ENCODE measurements at places on chromosomes 6 and 20.

DNA sequence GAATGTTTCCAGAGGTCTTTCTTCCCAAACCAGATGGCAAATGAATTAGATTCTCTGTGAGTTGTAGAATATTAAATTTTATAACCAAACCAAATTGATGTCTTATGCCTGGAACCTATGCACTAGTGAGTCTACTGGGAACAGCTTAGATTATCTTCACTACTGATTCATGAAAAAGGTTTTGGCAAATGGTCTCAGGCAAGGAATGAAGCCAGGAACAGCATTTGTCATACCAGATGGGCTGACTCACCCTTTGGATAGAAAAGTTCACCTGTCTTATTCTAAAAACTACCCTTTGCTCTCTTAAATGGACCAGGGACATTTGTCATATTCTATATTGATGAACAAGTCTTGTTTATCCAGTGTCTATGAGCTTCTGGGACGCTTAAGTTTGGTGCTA is 135.4 kb upstream of the ECI2 start:
- no peak for DNase-seq

DNA sequence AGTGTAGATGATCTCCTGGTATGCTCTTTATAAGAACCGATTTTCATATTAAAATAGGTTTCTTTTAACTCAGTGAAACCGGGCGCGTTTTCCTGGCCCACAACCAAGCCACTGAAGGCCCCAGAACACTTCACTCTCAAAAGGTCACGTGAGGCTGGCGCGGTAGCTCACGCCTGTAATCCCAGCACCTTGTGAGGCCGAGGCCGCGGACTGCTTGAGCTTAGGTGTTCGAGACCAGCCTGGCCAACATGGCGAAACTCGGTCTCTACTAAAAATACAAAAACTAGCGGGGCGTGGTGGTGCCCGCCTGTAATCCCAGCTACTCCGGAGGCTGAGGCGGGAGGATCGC is 402 bp upstream of the TAF8 start:
- no peak for DNase-seq

- DNase-seq: no peak
Measured at GRCh38 chr6:147577488-147577887, 69.0 kb downstream of the SAMD5 start.

DNA sequence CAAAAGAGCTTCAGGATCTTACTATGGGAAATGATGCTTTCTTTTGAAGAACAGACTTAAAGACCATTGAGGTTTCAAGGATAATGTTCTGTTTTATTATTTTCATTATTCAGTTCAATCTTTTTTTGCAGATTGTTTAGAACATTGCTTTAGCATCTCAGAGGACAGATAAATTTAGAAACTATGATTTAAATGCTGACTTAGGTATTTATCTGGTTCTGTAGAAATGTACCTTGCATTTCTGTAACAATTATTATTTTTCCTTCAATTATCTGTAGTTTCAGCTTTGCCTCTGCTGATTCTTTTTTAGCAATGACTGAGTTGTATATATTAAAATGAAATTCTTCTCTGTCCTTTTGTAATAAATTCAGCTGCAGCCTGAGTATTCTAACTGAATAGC is 205.4 kb upstream of the PCSK2 start:
- DNase-seq: no peak

- no peak for DNase-seq
Measured at GRCh38 chr20:4469910-4470309, 251.8 kb upstream of the PRND start.

- no peak for DNase-seq
Measured at GRCh38 chr6:109304284-109305015, 77.8 kb downstream of the CD164 start.

DNA sequence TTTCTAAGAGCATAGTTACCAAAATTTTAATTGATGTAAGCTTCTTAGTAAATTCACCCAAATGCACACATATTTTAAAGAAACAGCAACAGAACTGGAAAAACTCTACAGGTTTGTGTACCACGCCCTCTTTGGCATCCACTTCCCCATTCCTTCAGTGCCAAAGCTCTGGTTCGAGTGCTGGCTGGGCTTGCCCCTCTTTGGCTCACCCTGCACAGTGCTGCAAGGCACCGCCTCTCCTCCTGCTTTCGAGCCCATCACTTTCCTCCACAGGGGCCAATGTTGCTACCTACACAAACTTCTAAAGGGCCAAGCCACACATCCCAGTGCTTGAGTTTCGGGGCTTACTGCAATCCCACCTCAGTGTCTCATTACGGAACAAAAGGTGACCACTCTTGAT is 9.6 kb downstream of the LRP11 start:
- no peak for DNase-seq

- no peak for DNase-seq
Measured at GRCh38 chr6:66429210-66429609, 722.2 kb upstream of the EYS start.

- DNase-seq: no peak
Measured at GRCh38 chr6:124973780-124974179, 11.5 kb downstream of the RNF217 start.

DNA sequence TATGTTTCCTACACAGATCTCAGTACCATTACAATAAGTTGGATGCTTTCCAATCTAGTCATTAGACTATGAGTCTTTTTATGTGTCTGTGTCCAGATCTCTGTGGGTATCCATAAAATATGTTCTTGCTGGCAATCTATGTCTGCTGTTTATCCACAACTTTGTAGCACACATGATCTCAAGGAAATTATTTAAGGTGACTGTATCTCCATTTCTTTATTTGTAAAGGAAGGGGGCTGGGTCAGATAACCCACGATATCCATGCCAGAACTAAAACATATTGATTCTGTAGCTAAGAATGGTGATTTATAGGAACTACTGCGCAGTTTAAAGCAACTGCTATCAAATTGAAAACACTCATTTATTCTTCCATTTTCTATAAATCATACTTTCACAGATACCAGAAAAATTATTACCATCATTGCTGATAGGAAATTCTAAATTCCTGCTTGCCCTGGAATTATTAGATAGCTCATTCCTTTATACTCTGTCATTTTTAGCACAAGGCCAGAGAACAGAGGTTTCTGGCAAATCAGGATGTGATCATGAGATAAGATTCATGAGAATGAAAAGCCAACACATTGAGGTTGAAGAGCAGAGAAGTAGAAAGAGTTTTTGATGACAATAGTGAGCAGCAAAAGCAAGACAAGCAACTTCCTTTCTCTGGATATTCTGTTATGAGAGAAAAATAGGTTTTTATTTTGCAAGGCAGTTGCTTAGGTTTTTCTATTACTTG is 851.4 kb upstream of the CITED2 start:
- no peak for DNase-seq

DNA sequence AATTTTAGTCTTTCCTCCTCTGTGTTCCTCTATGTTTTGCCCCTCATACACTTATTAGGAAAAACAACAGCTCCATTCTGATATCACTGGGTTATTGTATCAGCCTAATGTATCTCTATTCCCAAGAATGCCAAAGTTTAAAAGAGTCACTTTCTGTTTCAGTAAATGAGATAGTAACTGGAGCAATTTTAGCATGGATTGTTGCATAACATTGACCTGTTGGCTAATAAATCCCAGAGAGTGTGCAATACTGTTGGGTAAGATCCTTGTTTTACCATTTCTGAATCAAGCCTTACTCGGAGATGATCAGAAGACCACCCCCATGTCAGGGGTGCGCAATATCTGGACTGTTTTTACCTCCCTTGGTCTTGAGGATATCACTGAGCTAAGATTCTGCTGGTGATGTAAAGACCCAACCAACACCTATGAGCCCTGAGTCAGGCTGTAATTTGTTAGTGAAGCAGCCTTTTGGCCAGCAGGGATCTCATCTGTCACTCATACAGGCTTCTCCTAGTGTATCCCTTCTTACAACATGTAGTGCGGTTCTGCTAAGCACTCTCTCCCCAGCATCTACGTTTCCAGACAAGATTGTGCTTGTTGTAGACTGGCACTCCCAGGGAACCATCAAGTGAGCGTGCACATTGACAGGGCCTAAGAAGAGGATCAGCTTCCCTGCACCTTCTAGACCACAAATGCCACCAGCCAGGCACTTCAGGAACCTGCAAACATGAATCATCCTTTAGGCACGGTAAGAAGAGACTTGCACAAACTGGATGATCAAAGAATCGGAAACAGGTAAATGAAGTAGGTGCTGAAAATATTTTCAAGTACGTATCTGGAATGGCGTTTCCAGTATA is 11.5 kb upstream of the IPCEF1 start:
- no peak for DNase-seq

DNA sequence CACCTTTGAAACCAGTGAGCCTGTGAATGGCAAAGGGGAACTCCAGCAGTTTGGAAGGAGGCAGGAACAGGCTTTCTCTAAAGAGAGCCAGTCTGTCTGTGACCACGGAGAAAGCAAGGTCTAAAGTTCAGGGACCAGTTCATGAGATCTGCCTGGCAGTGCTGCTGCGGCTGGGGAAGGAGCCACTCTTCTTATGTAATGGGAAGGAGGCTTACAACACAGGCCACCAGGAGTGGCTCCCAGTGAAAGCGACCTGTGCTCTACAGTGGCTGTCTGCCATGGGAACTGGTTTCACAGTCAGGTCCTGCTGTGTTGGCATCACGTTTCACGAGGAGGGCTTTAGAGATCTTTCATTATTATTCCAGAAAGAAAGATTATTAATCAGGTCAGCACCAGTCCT is 291.9 kb upstream of the PRDM1 start:
- DNase-seq: no peak

Measured in stimulated activated CD8-positive, alpha-beta memory T cell treated with anti-CD3 and anti-CD28 coated beads, Interleukin-7, amount 100 ng/mL, for 1 hour (primary cell).